ENCODE measurements at places on chromosomes 6 and 20.

GRCh38 chr6:44327096-44327495, 13.9 kb upstream of the AARS2 start:
- DNase-seq, result no peak

GRCh38 chr20:44657875-44658274, 6.4 kb upstream of the ADA start:
- no peak for DNase-seq

GRCh38 chr6:139368661-139369060, 5.8 kb downstream of the CITED2 start:
- no peak for DNase-seq

DNA sequence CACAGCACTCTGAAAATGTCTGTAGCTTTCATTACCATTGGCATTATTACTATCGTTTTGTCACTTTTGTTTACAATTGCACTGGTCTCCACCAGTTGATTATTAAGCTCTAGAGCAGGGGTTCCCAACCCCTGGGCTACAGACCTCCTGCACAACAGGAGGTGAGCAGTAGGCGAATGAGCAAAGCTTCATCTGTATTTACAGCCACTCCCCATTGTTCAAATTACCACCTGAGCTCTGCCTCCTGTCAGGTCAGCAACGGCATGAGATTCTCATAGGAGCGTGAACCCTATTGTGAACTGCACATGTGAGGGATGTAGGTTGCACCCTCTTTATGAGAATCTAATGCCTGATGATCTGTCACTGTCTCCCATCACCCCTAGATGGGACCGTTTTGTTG, 126.4 kb downstream of the ATXN1 start:
- no peak for DNase-seq

DNA sequence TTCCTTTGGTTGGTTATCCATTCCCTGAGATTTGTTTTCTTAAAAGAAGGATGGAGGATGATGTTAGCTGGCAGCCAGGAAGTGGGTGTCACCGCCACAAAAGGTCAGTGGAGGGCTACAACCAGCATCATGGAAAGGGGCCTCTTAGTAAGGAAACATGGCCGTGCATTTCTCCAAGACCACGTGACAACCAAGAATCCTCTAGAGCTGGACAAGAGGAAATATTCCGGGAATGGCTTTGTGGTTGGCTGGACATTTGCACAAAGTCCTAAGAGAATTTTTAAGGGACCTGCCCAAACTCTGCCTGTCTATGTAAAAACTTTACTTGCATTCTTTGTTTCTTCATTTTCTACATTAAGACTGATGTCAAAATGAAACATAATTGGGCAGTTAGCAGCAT, 399.9 kb upstream of the MARCKS start:
- no peak for DNase-seq

DNA sequence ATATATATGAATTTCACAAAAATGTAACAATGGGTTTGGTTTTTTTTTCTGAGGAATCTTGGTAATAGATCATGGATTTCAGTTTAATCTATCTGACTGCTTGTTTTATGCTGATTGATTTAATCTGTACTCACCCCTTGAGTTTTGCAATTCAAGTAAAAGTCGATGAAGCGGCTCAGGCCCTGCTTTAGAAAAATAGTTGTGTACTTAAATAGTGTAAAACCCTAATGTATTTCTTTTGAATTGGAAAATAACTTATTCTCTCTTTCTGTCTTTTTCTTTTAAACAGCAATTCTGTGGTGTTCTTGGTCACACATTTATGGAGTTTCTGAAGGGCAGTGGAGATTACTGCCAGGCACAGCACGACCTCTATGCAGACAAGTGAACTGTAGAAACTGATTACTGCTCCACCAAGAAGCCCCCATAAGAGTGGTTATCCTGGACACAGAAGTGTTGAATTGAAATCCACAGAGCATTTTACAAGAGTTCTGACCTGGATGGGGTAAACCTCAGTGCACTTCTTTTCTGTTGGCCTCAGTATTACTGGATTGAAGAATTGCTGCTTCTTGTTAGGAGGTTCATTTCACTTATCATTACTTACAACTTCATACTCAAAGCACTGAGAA, 4.0 kb downstream of the LOC128125822 start:
- no peak for DNase-seq

- no peak for DNase-seq
Observed at GRCh38 chr20:44720621-44720996, 5.4 kb downstream of the CCN5 start.

- DNase-seq, result no peak
Observed at GRCh38 chr6:138691595-138692057, 81.9 kb upstream of the CCDC28A start.

- no peak for DNase-seq
Observed at GRCh38 chr6:13915561-13916229, 9.1 kb upstream of the RNF182 start.
